ENCODE measurements at places on chromosomes 3 and 15.

- no peak for DNase-seq
These were observed 5.3 kb downstream of the BDH1 start for GRCh38 chr3:197550489-197550888.

- DNase-seq, result no peak
These were observed 2.2 kb upstream of the THRB start for GRCh38 chr3:24496529-24497482.

DNA sequence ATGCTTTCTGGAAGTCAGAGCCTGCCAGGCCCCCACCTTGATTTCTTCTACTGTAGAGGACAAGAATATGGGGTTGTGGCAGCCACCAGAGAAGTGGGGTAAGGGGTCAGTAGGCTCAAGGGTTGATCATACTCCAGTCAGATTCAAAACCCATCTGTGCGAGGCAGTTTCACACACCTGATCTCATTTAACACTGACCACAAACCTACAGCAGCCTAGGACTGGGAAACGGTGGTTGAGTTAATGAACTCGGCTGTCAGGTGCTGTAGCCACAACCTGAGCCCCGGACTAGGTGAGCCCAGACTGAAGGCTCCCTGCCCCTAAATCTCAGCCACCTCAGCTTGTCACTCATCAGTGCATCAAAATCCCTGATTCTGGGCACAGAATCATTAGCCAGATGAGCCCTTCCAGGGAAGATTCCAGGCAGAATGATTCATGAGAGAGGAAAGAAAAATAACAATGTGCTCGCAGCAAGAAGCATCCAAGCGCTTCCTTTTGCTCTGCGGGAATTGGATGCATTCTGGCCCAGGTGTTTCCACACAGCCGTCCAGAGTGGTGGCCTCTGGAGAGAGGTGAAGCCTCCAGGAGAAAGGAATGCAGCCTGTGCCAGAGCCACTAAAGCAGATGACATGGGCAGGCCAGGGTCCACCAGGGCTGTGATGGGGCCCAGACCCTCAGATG lies 102.1 kb downstream of the SRGAP3 start:
- DNase-seq, result no peak

DNA sequence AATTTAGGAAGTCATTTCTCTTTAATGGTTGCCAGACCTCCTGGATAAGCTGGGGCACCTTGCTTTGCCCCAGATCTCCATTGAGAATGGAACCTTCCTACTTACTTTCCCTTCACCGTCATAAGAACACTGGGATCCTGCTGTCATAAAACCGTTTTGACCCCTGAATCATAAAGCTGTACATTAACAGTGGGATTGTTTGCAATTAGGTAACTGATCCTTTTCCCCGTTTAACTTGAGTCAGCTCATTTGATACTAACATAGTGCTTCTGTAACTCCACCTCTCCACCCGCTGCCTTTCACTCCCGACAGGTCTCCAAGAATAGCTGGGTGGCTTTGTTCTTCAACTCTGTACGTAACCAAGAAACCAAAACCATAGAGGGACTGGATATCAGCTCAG lies 308.2 kb upstream of the WNT5A start:
- DNase-seq, result no peak

- no peak for DNase-seq
These were observed 75.6 kb downstream of the BFSP2 start for GRCh38 chr3:133475245-133476010.

DNA sequence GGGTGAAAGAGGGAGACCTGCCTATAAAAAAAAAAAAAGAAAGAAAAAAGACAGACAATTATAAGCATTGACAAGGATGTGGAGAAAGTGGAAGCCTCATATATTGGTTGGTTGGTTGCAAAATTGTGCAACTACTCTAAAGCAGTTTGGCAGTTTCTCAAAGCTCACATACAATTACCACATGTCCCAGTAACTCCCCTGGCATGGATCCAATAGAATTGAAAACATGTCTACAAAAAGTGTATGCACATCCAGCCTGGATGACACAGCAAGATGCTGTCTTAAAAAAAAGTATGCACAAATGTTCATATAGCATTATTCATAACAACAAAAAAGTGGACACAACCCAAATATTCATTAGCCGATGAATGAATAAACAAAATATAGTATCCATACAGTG lies 19.5 kb downstream of the SETMAR start:
- no peak for DNase-seq

DNA sequence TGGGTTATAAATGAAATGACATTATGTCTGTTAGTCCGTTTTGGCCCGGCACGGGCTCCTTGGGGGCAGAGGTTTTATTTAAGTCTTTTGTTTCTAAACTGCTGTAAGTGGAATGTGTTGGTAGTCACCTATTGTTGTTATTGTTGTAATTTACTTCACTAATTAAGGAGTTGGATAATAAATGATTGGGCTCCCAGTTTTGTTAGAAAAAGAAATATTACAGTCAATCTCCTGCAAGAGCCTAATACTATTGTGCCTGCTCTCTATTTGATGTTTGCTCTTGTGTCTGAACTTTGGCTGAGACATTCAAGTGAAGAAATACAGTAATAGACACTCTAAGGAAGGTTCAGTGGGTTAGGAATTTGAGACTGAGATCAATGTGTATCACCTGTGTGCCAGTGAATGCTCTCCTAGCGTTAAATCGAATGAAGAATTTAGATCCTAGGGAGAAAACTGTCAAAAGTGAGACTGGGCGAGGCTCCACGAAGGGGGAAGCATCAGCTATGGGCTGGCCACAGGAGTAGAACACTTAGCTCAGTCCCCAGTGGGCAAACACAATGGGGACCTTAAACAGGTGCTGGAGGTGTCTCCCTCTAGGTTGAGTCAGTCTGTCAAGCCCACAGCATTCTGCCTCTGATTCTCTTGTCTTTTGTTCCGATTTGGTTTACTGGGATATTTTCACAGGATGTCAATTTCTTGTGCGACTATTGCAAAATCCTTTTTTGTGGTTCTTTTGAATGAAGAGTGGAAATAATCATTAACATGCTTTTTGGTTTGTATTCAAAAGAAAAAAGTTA lies 1.2 kb downstream of the ROBO2 start:
- DNase-seq, result no peak

Data from T-helper 17 cell (primary cell).